ENCODE measurements at places on chromosomes 3 and 15.
A peak's percentile ranks its signal among the peaks of the same experiment; 100 is the strongest.

DNA sequence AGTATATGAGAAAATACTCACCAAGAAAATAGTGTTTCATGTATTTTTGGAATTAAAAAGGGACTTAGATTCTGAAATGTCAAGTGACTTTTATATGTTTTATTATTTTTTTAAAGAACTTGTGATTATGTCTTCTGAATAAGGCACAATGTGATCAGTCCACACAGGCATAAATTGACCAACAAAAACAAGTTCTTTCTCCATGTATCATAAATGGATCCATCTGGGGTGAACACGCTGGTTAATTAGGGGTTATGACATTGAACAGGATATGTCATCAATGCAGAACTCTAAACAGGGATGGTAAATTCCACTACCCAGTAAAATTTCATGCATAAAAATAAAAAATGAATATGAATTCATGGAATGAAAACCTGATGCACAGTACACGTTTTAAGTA lies 31.3 kb upstream of the PIK3CA start:
- no peak for DNase-seq

DNA sequence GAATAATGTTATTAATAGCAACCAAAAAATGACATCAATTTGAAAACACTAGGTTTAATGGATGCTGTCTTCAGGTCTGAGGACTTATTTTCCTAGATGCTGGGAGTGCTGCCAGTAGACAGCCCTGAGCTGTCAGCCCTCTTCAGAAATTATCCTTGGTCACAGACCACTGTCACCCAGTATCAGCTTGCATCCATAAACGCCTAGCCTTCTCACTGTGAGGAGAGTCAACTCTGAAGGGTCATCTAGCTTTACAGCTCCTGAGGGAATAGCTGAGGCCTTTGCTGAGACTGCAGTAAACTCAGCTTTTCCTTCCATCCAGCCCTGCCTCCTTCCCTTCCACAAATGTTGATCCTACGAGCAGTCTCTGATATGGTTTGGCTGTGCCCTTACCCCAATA lies 19.4 kb upstream of the MNS1 start:
- no peak for DNase-seq

GRCh38 chr15:43517354-43518196 lies at the start of gene MAP1A:
MAP1A (plus strand) TSS chr15:43517608; CDS start chr15:43521474, 3,866 bp downstream.
- DNase-seq, result no peak

DNA sequence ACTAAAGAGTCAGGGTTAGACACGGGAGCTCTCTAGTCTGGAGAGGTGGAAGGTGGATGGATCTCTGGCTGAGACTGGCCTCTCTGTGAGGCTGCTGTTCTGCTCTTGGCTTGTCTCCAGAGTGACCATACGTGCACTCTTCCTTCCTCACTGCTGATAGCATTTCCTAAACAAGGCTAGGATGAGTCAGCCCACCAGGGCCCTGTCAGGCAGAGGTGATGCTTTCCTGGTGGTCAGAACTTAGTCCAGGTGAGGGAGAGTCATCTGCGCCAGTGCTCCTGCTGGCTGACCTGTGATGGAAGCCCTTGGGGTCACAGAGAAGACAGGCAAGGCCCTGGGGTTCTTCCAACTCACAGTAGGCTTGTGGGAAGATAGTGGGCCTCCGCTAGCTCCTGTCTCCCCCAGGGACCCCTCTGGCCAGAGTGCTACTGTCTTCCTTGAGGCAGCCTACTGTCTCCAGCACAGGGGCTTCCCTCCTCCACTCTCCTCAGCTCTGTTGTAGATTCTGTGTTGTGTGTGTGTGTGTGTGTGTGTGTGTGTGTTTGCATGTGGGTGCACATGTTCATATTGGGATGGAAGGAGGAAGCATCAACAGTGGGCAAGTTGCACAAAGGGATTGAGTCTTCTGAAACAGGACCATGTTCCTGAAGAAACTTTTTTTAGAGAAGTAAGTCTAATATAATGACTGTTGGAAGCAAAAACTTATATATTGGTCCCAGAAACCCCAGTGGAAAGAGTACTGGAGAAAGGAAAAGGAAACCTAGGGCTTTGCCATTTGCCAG lies 16.5 kb downstream of the ALPK3 start:
- no peak for DNase-seq

DNA sequence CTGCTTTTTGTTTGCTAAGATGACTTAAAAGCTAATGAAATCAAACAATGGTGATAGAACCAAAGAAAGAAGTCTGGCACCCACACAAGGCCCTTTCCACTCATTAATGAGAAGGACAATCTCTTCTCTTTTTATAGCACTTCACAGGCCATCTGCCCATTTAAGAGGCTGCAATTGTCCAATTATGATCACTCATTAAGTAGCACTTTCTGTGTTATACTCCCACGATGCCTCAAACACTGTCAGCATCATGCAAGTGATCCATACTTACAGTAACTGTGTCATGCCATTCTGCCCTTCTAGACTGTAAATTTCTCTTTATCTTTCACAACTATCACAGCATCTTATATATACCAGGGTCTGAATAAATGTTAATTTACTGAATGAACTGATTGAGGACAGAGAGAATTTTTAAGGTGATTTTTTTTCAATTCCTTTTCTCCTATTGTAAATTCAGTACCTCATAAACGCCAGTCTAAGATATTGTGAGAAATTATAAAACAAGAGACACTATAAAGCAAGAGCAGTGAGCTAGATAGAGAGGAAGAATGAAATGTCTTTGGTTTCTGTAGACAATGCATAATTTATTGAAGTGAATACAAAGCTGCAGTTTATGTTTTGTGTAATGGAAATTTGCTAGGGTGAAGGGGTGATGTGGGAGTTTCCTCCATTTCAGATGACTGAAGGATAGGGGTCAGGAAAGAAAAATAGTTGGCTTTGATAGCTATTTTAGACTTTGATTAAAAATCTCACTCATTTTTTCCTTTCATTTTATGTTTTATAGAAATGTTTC lies 17.3 kb downstream of the CD200 start:
- DNase-seq, result no peak

DNA sequence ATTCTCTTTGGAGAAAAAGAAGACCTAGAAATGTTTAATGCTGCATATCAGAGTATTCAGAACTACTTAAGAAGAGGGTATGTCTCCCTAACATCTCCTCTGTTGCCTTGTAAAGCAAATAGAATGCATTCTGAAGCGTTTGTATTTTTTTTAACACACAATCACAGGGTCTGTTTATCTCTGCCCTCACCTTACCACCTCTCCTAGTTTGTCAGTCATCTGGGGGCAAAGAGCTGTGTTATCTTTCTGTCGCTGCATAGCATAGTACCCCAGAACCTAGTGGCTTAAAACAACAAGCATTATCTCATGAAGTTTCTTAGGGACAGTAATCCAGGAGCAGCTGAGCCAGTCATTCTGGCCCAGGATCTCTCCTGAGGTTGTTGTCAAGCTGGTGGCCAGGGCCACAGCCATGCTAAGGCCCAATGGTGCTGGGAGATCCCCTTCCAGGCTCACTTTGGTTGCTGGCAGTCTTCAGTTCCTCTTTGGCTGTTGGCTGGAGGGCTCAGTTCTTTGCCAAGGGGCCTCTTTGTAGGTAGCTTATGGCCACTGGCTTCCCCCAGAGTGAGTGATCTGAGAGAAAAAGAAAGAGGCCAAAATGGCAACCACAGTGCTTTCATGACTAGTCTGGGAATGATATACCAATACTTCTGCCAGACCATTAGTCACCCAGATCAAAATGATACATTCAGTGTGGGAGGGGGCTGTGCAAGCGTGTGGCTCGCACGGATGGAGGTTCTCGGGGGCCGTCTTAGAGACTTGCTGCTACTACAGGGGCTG lies 17.8 kb downstream of the EDEM1 start:
- no peak for DNase-seq

DNA sequence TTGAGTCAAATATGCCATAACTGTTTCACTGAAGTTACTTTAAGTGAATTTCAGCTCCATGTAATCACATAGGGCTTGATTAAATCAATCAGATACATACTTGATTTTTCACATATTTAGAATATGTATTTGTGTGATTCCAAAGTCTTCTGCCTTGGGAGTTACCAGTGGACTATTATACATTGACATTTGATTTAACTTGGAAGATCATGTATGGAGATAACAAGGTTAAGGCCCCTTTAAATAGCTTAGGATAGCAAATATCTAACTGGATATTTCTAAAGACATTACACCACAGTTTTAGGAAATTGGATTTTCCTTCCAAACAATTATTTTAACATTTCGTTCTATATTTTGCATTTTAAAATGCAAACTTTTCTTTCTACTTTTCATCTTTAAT lies 405.0 kb downstream of the RAP2B start:
- no peak for DNase-seq

- DNase-seq, result no peak
These were observed 1048.1 kb downstream of the ROBO2 start for GRCh38 chr3:78088006-78088405.

DNA sequence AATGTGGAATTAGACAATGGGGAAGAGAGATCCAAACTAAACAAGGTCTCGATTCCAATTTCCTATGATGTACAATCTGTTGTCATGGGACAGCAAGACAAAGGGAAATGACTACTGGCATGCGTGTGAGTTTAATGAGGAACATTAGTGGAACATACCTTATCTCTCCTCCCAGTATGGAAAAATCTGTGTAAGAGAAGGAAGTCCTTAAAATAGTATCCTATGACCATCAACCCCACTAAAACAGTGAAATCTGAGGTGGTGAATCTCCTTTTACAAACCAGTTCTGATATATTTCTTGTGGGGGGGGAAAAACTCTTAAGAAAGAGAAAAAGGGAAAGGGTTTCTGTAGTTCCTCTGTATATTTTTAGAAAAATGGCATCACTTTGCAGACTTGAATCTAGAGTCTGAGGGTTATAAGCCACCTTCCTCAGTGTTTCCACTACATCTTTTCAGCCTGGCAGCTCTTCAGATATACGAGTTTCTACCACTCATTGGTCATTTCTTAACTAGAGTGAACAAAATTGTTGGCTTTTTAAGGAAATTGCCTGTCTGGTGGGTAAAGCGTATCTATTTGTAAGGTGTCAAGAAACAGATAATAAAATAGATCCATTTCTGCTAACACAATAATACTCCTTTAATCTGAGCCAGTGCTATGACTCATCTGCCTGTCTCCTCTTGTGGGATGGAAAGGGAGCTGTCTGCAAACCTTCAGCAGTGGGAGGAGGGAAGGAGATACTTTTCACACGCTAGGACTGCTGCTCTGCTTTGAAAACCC lies 3.0 kb upstream of the TNFAIP8L3 start:
- no peak for DNase-seq

GRCh38 chr3:57729334-57730045 lies 26.6 kb upstream of the SLMAP start:
- no peak for DNase-seq

DNA sequence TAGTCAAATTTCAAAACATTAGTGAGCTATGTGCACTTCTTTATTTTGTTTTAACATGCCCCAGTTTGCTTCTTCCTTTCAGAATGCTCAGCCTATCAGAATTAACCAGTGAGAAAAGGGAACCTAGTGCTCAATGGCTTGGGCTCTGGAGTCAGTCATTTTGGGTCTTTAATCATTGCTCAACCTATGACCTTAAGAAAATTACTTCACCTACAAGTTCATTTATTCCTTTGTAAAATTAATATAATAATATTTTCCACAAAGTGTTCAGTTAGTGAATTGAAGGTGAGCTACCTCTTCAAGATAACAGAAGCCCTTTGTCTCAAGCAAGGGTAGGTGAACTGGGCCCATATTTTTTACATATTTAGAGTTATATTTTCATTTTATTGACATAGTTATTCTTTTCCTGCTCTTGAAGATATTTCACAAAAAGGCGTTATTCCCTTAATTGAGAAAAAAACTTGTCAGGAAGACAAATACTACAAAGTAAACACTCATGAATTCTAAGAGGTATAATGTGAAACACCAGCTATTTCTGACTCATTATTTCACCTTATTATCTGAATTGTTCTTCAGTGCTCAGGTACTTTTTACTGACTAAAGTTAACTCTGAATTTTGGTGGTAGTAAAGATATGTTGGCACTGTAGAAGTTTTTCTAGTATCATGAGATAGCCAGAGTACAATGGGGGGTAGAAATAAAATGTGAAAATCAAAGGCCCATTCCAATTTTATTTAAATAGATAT lies 415.5 kb downstream of the NAALADL2 start:
- no peak for DNase-seq

DNA sequence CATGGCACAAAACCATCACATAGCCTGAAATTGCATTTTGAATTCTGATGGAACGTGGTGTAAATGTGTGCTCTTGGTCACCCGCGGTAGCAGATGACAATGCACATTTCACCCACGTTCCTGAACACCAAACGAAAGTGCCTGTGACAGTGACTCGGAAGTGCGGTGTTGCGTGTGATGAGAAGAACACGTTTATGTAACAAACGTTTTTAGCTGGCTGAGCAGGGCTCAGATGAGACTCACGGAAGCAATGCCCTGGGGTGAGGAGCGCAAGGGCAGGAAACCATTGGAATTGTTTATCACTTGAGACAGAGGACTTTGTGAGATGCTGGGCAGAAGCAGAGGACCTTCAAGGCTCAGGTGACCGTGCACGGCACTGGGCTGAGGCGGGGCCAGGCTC lies 449.2 kb upstream of the CFAP20DC start:
- DNase-seq, result no peak

DNA sequence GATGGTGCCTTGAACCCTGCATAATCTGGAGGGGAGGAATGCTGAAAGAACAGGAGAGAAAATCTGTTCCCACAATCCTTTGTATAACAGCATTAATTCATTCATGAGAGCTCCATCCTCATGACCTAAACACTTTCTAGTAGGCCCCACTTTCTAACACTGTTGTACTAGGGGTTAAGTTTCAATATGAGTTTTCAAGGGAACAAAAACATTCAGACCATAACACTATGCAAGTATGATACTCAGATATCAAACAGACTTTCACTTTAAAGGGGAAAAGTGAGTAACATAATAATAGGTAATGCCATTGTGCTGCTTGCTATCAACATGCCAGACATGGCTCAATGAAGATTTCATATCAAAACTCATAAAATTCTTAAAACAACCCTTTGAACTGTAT lies 32.4 kb upstream of the PLSCR2 start:
- no peak for DNase-seq

- no peak for DNase-seq
These were observed 9.2 kb downstream of the SHQ1 start for GRCh38 chr3:72839057-72839456.

DNA sequence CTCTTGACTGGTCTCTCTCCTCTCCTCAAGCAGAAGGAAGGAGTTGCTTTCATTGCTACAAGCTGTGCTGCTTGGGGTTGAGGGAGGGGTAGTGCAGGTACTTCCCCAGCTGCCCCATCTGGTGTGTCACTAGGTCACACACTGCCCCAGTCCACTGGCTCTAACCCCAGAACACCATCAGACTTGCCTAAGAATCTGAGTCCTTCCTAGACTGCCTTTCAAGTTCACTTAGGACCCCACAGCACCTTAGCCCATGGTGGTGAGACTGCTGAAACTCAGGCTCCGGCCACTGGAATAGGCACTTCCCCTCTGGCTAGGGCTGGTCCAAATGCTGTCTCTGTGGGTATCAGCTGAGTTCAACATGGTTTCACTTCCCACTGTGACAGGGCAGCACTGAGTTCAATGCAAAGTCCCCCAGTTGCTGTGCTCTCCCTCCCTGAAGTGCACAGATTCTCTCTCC lies 279.7 kb upstream of the GOLGA6L4 start:
- no peak for DNase-seq

- DNase-seq, result peak; percentile 12
These were observed 611 bp upstream of the LINGO1 start for GRCh38 chr15:77633134-77633912.
